Activated naive CD4-positive, alpha-beta T cell (primary cell): ENCODE measurements at places on chromosomes 3 and 15.

GRCh38 chr3:108133048-108133369 is 42.2 kb upstream of the CD47 start:
- no peak for DNase-seq

- no peak for DNase-seq
These were observed 21.2 kb downstream of the PRKAR2A start for GRCh38 chr3:48826451-48826850.

- DNase-seq, result no peak
These were observed 17.5 kb downstream of the FBLN2 start for GRCh38 chr3:13566453-13566748.

- no peak for DNase-seq
These were observed 439.4 kb downstream of the C3orf38 start for GRCh38 chr3:88589138-88589537.

- DNase-seq, result no peak
These were observed 73.0 kb upstream of the GLCE start for GRCh38 chr15:69087366-69087976.

DNA sequence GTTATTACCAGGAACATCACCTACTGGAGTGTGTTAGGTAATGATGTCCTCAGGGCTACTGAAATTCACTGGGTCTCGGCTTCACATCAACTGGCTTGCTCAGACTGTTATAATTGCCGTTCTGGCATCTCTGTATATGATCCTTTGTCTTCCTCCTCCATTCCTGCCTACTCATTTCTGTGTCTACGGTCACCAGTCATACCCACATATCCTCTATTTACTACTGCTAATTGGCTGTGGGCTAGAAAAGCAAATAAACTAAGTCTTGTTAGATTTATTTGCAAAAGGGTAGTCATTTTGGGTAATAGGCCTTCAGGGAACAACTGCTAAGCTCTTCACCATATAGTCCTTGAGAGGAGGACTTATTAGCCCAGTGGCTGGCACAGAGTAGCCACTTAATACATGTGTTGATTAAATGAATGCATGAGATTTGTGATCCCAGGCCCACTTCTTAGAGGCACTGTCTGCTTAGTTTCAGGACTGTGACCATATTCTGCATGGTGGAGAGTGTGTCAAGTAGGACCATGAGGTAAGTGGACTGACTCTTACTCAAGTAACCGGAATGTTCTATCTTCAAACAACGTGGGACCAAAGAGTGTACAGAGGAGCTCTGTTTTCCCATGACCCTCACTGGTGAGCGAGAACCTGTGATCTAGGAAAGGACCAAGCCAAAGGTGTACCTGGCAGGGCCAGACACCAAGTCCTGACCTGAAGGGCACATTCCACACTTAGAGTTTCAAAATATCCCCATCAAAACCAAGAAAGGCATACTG is 13.2 kb downstream of the ZDHHC3 start:
- DNase-seq, result no peak

DNA sequence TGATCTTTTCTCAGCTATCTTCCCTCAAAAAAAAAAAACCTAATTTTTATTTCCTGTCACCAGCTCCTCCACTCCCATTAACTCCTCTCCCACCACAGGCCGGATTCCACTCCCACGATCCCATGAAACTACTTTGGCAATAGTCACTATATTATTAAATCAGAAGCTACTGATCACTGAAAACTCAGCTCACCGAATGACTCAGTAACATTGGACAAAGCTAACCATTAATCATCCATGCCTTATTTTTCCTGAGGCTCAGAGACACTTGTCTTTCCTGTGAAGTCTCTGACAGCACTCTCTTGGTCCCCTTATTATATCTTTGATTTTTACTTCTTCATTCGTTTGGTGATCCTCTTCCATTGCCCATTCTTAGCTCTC is 260.2 kb downstream of the CGGBP1 start:
- no peak for DNase-seq

DNA sequence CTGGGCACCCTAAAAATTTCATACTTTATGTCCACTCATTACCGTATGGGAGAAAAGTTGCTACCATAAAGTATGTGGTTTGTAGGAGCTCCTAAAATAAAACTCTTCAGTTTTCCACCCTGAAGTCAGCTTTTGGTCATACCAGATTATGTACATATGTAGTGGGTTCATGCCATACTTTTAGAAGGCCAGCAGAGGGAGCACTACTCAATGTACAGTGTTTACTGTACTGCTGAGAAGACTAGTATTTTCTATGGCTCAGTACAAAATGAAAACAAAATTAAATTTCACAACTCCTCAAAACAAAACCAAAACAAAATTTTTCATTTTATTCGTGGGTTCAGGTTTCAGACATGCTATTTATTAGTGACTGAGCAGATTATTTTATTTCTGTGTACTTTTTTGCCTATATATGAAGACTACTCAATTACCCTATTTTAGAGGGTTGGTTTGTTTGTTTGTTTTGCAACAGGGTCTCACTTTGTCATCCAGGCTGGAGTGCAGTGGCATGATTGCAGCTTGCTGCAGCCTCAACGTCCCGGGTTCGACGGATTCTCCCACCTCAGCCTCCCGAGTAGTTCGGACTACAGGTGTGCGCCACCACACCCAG is 24.3 kb downstream of the NXPE3 start:
- DNase-seq, result no peak

DNA sequence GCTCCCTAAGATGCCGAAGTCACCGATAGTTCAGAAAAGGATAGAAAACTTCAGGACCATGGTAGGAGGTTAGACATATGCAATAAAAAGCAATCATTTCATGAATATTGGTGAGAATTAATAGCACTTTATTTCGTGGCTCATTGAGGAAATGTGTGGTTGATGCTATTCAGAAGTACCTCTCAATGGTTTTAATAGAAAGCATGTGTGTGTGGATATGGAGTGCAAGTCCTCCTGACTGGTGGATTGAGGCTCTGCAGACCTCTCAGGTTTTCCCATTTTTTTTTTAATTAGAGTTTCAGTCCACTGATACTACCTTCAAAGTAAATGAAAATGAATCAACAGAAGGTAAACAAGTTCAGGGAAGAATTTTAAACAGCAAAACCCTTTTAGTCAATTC is 384.3 kb upstream of the RARB start:
- no peak for DNase-seq

- no peak for DNase-seq
These were observed 2.9 kb upstream of the PSTPIP1 start for GRCh38 chr15:76991741-76992645.
